Activated naive CD4-positive, alpha-beta T cell (primary cell): ENCODE measurements at places on chromosomes 5 and 9.

GRCh38 chr9:27280860-27281259 is 16.1 kb downstream of the EQTN start:
- no peak for DNase-seq

DNA sequence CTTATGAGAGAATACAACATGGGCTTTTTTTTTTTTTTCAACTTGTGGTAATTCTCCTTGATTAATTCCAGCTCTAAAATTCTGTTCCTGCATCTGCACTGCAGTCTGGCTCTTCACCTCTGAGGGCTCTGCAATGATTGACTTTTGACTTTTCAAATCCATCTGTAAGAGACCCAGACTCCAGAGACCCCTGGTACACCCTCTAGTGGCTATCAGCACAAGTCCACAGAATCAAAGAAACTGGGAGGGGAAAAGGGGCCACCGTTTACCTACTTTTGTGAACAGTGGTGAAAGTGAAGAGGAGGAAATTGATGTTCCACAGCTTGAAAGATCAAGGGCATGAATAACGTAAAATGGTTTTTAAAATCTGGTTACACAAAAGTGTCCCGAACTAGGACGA is 151.6 kb downstream of the SLIT3 start:
- DNase-seq: no peak

GRCh38 chr5:83524991-83525390 is 53.4 kb downstream of the VCAN start:
- DNase-seq: no peak

DNA sequence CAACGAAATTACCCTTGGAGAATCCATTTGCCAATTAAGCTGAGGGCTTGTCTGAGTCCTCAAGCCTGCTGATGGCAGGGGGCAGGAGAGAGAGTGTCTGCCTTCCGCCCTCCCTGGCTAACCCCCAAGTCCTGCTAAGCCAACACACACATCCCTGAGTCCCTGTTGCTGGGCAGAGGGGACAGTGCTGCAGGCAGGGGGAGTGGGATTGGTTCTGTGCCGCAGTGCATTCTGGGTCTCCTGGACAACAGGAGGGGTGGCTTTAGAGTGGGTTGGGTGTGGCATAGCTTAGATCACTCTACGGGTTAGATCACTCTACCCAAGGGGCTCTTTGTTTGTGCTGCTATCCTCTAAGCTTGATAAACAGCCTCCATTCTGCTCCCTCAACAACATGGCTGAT is 427.7 kb downstream of the CDK5RAP2 start:
- no peak for DNase-seq

- DNase-seq: no peak
Observed at GRCh38 chr5:31962351-31962751, 211.8 kb downstream of the GOLPH3 start.

DNA sequence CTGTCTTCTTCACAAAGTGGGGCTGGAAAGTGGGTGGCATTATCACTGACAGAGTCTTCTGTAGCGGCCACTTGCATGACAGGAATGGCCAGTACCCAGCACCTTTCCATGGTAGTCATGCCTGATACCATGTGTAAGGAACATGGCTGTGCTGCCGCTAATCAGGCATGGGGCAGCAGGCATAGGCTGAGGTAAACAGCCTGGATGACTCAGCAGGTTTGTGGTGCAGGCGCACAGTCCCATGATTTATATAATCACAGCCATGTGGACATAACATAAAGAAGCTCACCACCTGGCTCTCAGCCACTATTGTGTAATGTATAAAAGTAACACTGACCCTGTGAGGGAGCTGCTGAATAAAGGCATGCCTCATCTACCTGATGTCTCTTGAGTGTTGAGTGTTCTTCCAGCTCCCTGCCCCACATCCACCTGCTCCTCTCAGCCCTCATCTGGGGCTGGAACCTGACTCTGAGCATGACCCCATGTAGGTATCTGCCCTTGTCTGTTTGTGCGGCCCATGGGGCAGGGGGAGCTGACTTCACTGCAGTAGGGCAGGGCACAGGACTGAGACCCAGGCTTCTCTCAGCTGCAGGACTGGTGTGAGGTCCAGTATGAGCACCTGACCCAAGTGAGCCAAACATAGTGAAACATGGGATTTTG is 13.2 kb upstream of the ICE1 start:
- no peak for DNase-seq

- DNase-seq: no peak
Observed at GRCh38 chr5:107696080-107696479, 25.3 kb upstream of the EFNA5 start.

GRCh38 chr9:115191667-115192066 is 73.7 kb upstream of the TNC start:
- no peak for DNase-seq

DNA sequence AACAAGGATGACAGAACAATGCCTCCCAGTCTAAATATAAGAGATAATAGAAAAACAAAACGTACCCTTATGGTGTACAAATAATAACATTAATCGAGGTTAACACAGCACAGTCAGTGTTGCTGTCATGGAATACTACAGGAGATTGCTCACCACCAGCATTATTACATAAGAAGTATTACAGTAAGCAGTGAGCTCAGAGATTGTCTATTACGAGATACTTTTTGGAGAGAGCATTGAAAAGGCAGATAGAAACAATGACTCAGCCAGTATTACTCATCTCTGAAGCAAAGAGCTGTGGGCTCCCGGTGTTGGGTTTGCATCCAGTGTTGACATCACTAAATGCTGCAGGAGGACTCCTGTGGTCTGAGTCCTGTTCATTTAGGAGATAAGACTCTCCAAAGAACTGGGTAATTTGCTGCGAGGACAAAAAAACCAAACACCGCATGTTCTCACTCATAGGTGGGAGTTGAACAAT is 191.9 kb upstream of the SEMA6A start:
- no peak for DNase-seq

DNA sequence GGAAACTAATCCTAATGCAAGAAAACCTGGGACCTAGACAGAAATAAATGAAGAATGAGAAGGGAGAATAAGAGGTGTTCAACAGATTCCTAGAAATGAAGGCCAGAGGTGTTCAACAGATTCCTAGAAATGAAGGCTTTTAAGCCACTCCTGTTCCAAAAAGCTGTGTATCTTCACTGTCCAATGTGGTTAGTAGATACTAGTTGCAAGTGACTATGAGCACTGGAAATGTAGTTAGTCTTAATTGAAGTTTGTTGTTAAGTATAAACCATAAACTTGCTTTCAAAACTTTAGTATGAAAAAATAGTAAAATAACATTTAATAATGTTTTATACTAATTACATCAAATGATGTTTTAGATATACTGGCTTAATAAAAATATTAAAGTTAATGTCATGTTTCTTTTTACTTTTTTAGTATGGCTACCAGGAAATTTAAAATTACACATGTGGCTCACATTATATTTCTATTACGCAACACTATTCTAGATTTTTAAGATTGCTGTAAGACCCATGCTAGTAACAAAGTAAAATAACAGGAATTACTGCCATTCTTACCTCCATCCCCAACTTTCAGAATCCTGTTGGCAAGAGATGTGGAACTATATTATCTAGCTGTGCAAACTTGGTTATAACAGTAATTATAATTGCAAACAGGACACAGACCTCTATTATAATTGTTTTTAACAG is 57.5 kb downstream of the RICTOR start:
- no peak for DNase-seq

- DNase-seq: no peak
Observed at GRCh38 chr9:76573905-76574760, 115.2 kb downstream of the GCNT1 start.

DNA sequence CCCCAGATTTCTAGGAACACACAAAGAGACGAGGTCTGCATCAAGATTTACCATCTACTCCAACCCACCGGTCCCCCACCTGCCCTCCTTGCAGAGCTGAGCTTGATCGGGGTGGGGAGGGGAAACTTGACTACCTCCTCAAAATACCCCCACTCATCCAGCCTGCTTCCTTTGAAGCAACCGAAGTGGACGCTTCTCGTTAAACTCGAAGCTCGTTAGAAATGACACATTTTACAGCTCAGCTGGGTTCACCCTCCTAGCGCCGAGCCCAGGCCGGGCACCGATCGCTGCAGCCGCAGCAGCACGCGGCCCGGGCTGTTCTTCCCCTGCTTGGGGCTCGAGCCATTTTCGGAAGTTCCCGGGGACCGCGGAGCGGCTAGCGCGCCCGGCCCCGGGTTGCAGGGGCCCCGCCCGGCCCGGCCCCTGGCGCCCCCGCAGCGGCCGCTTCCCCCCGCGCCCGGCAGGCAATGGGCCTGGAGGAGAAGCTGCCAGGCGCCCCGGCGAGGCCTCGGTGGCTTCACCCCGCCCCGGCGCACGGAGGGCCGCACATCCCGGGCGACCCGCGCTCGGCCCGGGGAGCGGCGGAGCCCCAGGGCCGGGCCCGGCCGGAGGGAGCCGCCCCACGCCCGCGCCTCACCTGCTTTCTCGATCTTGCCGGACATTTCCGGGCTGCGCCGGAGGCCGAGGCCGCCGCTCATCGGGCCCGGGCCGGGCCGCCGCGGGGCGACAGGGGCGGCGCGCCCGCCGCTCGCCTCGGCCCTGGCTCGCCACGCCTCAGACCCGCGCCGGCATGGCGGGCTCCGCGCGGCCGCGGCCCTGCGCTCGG is 530 bp downstream of the RAPGEF1 start:
- no peak for DNase-seq

DNA sequence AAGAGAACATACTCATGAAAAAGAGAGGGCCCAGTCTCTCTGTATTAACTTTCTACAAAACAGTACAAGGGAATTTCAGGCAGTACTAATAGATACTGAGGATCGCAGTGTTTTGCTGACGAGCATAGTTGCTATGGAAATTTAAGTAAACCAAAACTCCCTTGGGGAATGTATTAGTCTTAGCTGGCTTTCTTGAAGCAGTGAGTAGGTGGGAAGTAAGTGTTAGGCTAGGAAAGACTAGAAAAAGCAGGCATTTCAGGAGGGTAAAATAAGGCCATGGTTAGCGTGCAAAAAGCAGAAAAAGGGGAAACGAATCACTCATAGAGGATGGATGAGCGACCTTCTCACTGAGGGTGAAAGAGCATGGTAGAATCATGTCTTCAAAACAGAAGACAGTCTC is 84.3 kb upstream of the ACTBL2 start:
- no peak for DNase-seq

DNA sequence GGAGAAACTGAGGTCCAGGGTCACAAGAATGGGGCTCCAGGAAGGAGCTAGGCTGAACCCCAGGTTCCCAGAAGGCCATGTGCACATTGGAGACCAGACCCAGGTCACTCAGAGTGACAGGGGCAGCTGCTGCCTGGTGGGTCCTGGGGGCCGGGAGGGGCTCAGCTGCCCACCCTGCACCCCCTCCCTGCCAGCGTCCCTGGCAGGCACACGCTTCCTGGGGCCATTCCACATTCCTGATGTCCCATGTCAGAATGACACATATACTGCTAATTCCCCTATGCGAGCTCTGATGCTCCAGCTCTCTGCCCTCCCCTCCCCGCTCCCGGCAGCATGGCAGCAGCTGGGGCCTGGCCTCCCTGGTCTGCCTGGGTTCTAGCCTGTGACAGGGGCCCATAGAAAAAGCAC is 14.0 kb downstream of the FGFR4 start:
- no peak for DNase-seq

- DNase-seq: no peak
Observed at GRCh38 chr5:35162848-35163709, 67.2 kb downstream of the PRLR start.

- no peak for DNase-seq
Observed at GRCh38 chr5:30690931-30691330, 502.6 kb upstream of the CDH6 start.

- DNase-seq: no peak
Observed at GRCh38 chr9:128764361-128764760, 7.4 kb downstream of the ZER1 start.

DNA sequence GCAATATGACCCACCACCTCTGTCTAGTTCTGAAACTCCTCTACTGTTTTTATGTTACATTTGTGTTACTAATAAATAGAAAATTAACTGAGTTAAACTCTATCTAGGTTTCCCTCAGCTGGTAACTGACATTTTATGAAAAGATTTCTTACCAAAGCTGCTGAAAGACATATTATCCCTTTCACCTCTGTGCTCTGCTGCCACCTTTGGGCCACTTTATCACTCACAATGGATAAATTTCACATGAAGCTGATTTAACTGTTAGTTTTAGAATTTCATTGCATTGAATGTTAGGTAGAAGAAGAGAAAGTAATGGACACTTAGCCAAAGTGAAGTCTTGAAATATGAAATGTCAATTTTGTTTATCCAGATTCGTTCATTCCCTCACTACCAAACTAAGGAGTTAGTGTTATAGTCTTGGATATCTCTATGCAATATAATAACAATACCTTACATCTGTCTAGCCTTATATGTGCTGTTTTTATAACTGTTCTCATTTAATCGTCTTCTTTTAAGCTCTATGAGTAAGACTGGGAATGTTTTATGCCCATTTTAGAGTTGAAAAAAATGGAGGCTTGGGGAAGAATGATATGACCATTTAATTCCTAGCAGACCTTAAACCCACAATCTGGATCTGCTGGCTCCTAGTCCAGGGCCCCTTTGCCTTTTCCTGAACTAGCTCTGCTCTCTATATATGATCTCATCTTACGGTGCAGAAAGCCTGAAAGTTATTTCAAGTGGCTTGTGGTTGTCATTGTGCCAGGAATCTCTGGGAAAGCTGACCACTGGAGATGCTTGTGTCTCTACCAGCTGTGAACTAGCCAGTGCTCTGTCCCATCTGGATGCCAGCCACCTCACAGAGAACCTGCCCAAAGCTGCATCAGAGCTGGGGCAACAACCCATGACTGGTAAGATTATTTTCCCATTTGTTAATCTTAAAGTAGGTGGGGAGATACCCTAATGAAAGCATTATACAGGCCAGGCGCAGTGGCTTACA is 97.1 kb downstream of the GOLPH3 start:
- peak; percentile 35 for DNase-seq

- DNase-seq: no peak
Observed at GRCh38 chr5:122354293-122354692, 42.3 kb downstream of the SNCAIP start.

- no peak for DNase-seq
Observed at GRCh38 chr5:11892832-11893231, 11.4 kb downstream of the CTNND2 start.

- DNase-seq: no peak
Observed at GRCh38 chr5:80192507-80193241, 63.2 kb downstream of the SERINC5 start.

DNA sequence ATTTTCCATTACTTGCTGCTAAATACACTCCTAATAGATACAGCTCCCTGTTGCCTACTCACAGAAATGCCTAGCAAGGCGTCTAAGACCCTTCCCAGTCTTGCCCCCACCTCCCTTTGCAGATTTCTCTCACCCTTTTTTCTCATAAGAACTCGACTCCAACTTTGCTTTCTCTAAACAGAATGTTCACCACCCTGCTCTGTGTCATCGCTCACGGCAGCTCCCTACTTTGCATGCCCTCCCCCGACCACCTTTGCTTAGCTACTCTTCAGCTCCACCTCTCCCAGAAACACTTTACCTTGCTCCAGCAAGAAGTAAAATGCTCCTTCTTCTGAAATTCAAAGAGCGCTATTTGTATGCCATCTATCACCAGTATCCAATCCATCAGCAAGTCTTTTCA is 15.2 kb upstream of the PPP1R2B start:
- no peak for DNase-seq

DNA sequence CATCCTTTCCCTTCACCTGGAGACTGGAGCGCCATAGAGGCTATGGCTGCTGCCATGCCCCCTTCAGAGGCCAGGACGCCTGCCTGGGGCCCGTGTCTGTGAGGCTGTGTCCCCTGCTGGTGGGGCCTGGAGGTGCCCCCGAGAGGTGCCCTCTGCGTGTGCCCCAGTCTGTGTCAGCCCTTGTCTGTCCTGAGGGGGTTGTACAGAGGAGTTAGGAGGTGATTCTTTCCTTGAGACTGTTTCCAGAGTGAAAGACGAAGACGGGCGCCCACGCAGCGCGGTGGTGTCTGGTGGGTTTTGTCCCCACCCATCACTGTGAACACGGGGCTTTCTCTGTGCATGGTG is 24.6 kb downstream of the TRAF2 start:
- no peak for DNase-seq

- no peak for DNase-seq
Observed at GRCh38 chr5:136506131-136506530, 140.8 kb upstream of the TRPC7 start.
